Muscle of arm (tissue), 14 donors: ENCODE measurements at places on chromosomes 7 and 10.
A peak's percentile ranks its signal among the peaks of the same experiment; 100 is the strongest.

DNA sequence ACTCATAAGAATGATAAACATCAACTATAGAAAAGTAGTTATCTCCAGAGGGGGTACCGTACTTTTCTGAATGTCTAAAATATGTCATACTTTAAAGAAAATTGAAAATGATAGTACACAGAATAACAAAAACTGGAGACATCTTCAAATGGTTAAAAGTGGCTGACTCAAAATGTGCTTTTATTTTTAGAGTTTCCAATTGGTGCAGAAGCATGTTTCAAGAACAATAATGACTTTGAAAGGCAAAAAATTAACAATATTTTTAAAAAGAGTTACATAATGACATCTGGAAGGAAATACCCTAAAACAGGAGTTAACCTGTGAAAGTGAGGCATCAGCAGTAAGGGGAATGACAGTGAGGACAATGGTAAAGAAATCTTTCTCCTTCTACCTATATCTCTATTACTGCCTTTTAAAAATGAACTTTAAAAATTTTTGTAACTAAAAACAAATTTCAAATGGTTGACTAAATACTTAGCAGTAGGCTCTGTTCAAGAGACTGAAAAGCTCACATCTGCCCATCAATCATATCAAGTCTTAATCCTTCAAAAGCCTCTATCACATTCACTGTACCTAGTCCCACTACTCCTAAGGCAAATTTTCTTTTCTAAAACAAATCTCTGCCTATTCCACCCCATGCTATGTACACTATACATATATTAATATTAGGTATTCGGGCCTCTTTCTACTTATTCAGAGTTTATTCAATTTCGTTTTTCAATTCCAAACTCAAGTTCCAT, 3.0 kb downstream of the ASZ1 start:
- no peak for DNase-seq

DNA sequence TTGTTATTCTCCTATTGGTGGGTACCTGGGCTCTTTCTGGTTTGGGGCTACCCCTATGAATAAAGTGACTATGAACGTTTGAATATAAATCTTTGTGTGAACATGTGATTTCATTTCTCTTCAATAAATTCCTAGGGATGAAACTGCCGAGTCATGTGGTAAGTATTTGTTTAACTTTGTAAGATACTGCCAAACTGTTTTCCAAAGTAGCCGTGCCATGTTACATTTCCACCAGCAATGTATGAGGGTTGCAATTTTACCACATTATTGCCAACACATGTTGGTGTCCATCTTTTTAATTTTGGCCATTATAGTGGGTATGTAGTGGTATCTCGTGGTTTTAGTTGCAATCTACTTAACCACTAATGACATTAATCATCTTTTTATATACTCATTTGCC, 94.7 kb downstream of the ZNRF2 start:
- no peak for DNase-seq

- no peak for DNase-seq
These were observed 5.4 kb downstream of the NOM1 start for GRCh38 chr7:156954941-156955340.

GRCh38 chr7:132941905-132942304, 140.0 kb downstream of the CHCHD3 start:
- no peak for DNase-seq

DNA sequence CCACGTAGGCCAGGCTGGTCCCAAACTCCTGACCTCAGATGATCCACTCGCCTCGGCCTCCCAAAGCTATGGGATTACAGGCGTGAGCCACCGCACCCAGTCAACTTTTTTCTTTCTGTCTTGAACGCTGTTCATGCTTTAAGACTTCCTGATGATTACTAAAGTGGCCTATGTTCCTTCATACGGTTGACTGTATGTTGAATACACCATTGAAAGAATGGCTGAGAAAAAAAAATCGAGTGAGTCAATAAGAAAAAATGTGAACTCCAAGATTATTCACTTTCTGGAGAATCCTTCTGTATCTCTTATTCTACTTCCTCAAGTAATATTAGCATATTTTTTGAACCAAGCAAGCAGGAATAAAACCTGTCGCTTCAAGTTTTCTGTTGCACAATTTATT, 955.0 kb downstream of the GATA3 start:
- no peak for DNase-seq

- DNase-seq, result no peak
These were observed 6.7 kb downstream of the CALN1 start for GRCh38 chr7:72405418-72405817.

- DNase-seq, result no peak
These were observed 39.7 kb upstream of the ENO4 start for GRCh38 chr10:116809483-116810119.

DNA sequence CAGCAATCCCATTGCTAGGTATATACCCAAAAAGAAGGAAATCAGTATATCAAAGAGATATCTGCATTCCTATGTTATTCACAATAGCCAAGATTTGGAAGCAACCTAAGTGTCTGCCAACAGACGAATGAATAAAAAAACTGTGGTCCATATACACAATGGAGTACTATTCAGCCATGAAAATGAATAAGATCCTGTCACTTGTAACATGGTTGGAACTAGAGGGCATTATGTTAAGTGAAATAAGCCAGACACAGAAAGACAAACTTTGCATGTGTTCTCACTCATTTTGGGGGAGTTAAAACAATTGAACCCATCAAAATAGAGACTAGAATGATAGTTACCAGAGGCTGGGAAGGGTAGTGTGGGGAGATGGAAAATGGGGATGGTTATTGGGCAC, 323.5 kb upstream of the NFE2L3 start:
- no peak for DNase-seq

GRCh38 chr7:140060788-140061606, 1.8 kb downstream of the PARP12 start:
- peak; percentile 53 for DNase-seq

- peak; percentile 46 for DNase-seq
These were observed 20.3 kb upstream of the SFRP5 start for GRCh38 chr10:97791824-97792721.

- DNase-seq, result no peak
These were observed 233.8 kb upstream of the GRB10 start for GRCh38 chr7:51016546-51016945.

GRCh38 chr10:95295031-95295755, 4.4 kb upstream of the PDLIM1 start:
- no peak for DNase-seq

DNA sequence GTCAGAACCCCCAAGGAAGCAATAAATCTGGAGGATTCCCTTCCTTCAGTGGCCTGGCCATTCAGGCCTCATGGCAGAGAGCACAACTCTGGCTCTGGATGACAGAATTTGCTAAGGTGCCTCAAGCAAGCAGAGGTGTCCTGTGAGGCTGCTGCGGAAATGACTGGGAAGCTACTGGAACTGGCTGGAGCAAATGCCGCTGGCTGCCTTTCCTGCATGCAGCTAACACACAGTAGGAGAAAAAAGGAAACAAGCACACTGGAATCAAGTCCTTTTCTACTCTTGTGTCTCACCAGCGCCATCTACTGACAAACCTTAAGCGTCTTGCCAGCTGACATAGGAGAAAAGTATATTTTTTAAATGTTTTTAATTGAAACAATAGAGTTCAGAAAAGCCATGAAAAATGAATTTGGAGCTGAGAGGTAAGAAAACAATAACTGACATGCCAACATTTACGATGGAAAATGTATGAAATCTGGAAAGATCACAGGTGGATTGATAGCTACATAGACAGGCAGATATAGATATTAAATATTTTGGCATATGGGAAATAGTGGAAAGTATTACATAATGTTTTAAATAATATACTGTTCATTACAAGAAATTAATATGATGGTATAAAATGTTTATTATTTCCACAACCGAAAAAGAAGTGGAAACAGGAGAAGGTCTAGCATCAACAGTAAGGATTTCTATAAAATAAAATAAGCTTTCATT, 951.6 kb downstream of the ANKRD7 start:
- peak; percentile 63 for DNase-seq

DNA sequence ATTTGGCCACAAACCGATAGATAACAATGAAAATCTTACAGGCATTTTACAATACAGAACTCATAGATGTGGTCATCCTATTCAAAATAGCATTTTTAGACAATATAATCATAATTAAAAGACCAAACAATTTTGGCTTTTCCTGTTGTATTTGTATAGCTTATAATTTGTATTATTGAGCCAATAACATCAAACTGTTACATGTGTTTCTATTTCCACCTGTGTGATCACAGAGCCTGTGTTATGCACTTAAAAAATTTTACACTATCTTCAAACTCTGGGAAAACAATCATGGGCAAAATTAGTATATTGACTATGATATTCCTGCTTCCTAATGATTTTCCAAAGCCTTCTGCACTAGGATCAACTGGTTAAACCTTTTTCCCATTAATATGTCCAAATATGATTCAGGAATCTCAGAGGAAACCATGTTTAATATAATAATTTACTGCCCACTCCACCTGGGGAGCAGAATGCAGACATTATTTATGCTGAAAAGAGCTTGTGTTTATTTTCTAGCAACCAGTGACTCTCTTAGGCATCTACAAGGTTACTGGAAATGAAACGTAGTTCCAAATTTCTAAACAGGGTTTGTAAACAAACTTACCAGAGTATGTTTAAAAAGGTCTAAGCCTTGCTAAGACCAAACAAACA, 1.7 kb downstream of the RHOBTB1 start:
- DNase-seq, result no peak

DNA sequence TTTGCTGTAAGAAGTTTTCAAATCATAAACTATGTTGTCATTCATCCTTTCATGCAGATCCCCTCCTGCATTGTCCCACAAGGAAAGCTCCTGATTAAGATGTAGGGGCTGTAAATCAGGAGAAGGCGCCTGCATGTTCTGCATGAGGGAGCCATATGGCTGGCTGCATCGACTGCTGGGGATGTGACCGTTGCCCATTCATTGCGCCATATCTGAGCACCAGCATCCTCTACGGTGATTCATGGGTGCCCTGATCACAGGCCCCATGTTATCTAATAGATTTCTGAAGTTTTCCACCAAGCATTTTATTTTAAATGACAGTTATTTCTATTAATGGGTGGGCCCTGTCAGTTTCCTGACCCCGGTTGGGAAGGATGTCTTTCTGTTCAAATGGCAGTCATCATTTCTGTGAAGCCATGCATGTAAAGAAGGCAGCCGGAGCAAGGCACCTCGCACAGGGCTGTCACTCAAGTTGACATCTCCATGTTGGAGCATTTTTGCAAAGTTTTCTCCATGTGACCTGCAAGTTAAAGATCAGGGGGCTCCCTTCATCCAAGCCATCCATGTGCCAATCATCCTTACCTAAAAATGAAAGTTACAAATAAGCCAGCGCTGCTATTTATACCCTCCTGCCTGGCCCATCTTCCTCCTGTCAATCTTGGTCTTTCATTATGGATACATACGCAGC, 128.8 kb downstream of the TEX36 start:
- DNase-seq, result no peak

GRCh38 chr7:135665042-135665441, 2.7 kb downstream of the STMP1 start:
- DNase-seq, result no peak

DNA sequence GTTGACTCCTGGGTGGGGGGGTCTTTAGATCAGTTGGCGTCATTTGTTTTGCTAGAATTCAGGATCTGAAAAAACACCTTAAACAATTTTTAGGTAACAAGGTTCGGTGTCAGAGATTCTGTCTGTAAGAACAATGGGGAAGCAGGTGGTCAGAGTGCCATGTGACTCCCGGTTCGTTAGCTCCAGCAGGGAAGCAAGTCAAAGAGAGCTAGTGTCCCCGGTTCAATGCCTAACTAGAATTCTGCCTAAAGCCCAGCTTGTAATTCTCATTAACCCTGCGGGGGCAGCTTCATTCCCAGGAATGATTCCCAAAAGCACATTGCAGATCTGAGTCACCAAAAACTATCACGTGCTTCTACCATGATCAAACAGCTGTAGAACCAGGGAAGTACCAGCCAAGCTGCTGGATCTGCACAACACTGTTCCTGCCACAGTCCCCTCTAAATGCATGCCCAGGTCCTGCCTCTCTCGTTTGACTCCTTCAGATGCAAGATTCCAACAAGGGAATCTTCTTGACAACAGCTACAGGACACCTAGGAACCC, 664.3 kb upstream of the CELF2 start:
- DNase-seq, result no peak

- DNase-seq, result no peak
These were observed 13.7 kb upstream of the NPTX2 start for GRCh38 chr7:98603399-98603788.

- DNase-seq, result no peak
These were observed 200.1 kb upstream of the MEOX2 start for GRCh38 chr7:15886626-15887025.

GRCh38 chr10:112601214-112602090, 154.4 kb downstream of the VTI1A start:
- DNase-seq, result no peak

DNA sequence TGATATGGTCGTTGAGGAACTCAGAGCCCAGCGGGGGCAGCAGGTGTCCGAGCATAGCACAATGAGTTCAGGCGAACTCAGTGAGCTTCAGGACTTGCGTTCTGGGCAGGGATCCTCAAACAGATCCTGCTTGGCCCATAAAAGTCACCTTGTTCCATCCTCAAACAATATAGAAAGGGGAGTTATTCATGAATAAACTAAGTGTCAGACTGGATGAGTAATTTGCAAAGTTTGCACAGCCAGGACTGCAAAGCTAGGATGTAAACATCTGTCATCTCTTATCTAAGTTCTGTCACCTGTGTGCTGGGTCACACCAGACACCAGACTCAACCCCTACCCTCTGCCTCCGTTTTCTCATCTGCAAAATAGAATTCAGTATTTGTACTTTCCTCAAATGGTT, 58.0 kb upstream of the PFKP start:
- no peak for DNase-seq

DNA sequence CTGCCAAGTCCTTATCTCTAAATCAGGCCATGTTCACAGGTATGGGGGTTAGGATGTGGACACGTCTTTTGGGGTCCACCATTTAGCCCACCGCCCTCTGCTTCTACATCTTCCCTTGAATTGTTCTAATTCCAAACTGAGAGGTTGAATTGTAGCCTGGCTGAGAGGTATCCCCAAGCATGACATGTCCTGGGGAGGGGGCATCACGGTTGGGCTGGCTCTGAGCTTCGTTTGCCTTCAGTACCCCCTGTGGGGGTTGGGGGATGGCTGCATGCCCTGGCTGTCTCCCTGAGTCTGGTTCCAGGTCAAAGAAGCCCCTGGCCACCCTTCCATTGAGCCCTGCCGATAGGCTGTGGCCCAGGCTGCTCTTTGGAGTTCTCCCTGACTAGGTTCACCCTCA, 204.6 kb downstream of the GLRX3 start:
- DNase-seq, result no peak

DNA sequence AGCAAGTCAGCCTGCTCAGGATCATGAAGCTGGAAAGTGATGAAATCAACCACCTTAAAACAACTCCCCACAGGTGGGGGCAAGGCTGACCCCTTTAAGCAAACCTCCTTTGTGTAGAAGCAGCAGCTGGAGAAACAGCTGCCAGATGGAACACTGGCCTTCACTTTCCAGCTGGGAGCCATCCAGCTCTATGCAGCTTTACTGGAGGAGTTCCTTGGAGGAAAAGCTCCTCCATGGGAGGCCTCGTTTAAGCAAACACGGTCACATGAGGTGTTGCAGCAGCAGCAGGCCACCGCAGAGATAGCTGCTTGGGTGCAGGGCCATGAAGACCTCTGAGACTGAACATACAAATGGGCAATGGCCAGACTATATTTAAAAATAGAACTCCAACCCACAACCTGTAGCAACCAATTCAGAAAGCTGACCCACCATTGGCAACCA, 13.0 kb upstream of the DLG5 start:
- DNase-seq, result peak; percentile 80

GRCh38 chr10:62939698-62940097, 123.5 kb upstream of the EGR2 start:
- DNase-seq, result no peak
